ENCODE measurements at places on chromosomes 12 and 14.

DNA sequence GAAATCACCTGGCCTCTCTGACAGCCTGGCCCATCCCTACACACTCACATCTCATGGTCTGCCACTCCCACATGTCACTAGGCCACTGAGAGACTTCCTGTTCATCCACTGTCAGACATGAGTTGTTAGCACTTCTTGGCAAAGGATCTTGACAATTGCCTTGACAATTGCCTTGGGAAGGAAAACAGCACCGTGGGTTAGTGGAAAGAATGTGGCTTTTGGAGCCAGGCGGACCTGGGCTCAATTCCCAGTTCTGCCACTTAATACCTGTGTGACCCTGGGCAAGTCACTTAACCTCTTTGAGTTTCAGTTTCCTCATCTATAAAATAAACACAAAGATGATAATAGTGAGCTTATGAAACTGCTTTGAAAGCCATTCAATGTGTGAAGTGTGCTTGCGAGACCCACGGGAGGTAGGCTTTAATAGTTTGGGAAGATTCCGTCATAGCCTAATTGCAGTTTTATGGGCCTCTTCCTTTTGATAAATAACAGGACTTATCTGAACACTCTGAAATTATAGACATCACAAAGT lies 250.4 kb downstream of the C12orf75 start:
- no peak for DNase-seq

- DNase-seq = no peak
Observed at GRCh38 chr12:104321949-104322348, 18.4 kb downstream of the EID3 start.

DNA sequence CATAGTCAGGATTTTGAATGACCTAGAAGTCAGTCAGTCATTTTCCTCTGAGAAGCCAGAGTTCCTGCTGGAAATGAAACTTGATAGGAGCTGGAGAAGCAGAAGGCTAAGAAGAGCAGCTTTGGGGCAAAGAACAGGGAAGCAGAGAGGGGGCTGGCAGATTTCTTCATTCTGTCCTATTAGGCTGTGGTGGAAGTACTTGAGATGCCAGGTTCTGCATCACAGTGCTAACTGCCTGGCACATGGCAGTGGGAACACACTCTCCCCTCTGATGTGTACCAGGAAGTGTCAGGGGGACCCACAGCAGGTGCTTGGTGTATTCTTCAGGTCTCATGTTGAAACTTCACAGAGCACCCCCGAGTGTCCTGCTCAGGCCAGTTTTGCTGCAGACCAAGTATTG lies 61.0 kb downstream of the SUSD6 start:
- no peak for DNase-seq

GRCh38 chr12:57429473-57430111 lies 1.3 kb downstream of the R3HDM2 start:
- DNase-seq = no peak

GRCh38 chr12:88856201-88856600 lies 275.9 kb upstream of the KITLG start:
- DNase-seq = no peak

GRCh38 chr14:85528080-85528896 lies 1.7 kb upstream of the FLRT2 start:
- DNase-seq = no peak

GRCh38 chr12:64746663-64747062 lies 12.5 kb downstream of the GNS start:
- DNase-seq = no peak

DNA sequence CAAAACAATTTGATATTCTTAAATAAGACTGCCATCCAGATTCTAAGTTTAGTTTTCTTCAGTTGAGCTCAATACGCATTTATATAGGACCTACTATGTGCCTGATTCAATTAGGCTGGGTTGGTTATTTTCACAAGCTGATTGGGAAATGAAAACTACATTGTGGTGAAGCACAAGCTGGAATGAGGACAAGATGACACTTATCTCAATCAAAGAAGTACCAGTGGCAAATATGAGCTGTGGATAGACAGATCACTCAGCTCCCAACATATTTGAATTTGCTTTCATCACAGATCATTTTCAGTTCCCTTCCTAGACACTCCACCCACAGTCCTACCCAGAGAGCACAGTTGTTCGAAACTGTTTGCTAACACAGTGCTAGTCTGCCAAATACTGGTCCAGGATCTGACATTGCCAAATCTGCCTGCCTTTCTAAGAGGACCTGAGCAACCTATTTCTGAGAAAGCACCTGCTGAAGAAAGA lies 74.7 kb downstream of the LLPH start:
- DNase-seq = no peak

GRCh38 chr12:57195611-57196371 lies 20.8 kb upstream of the NXPH4 start:
- no peak for DNase-seq

DNA sequence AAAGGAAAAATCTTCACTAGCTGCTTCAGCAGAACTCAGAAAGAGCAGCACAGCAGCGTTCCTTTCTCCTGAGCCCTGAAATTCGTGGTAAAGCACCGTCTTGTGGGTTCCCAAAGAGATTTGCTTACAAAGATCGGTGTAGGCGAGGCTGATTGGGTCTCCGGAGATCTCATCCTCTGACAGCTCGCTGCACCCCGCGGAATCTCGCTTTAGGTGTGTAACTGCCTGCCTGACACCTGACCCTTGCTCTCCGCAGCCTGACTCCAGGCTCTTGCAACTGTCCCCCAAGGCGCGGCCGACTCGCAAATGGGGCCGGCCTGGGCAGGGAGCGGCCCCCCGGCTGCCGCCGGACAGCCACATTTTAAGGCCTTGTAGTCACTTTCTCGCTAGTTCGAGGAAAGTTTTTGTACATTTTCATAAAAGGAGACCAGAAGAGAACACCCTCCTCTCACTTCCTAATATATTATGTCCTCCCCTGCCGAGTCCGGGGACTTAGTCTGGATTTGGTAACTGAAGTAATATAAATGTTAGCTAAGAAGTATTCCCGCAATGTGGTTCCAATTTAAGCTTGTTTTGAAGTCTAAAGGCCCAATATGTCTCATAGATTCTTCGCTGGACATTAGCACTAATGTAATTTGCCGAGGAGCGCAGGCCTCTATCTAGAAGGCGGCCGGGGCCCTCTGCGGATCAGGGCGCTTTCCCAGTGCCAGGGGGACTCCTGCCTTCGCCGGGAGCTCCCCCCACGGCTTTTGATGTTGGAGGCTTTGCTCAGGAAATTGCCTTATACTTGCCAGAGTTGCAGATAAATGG lies 177.3 kb upstream of the CDKN3 start:
- no peak for DNase-seq

GRCh38 chr12:63889721-63890509 lies 45.4 kb downstream of the SRGAP1 start:
- DNase-seq = no peak

DNA sequence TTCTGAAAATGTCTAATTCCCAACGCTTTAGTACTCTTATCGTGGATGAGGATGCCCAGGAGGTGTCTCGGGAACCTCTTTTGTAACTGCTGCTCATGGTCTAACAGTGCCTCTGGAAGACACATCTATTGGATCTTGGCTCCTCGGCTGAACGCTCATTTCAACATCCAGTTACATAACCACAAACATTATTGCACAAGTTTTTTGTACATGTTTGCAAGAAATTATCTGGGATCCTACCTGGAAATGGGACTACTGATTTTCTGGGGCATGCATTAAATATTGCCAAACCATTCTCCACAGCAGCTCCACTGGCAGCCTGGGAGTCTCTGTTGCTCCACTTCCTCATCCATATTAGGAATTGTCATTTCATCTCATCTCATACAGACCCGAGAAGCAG lies 117.5 kb upstream of the EVL start:
- no peak for DNase-seq

DNA sequence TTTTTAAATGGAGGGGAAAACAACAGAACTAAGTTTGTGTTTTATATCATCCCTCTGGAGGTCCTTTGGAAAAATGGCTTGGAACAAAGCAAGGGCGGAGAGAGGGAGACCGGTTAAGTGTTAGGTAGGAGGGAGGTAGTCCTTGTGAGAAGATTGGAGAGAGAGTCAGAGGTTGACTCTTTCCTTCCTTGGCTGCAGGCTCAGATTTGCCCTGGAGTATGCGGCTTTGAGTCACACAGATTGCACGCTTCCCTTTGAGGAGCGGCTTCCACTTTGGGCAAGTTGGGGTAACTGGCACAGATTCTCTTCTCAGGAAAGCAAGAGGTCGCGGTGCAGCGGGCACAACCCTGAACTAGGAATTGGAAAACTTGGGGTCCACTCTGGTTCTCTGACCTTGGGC lies 9.9 kb downstream of the SOCS2 start:
- DNase-seq = no peak

DNA sequence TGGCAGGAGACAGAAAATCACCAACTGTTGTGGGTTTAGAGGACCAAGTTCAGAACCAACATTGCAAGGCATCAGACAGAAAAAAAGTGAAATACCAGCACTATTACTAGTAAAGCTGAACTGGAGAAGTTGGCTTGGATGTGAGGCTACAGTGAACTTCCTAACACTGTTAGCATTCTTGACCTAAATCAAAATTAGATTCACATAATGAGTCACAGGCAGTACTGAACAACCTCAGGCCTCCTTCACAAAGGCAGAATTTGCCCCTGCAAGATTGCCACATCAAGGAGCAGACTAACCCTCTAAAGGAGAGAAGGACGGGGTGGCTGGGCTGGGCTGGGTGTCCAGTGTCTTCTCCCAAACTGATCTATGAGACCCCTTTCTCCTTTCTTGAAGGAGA lies 539.7 kb downstream of the SNAPC1 start:
- DNase-seq = no peak

DNA sequence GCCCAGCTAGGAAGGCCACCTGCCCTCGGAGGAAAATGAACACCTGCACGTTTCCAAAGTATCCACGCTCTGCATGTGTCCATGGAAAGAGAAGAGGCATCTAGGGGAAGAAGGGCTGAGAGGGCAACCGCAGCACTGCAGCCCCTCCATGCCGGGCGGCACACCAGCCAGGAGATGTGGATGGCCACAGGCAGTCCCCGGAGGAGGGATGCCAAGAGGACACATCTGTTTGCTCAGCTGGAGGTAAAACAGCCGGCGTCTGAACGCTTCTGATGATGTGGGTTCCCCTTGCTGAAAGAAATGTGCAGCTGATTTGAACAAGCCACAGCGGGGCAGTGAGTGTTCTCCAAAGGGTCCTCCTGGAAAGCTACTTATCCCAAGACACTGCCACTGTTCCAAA lies 34.0 kb downstream of the CHGA start:
- DNase-seq = no peak

- DNase-seq = no peak
Observed at GRCh38 chr14:96790186-96790585, 7.0 kb upstream of the VRK1 start.

GRCh38 chr12:52090291-52090690 lies 10.8 kb downstream of the SMIM41 start:
- DNase-seq = no peak

GRCh38 chr14:73170686-73171085 lies 34.4 kb downstream of the PSEN1 start:
- no peak for DNase-seq

- no peak for DNase-seq
Observed at GRCh38 chr14:24113379-24113800, 1.2 kb upstream of the DCAF11 start.

GRCh38 chr14:68788996-68789820 lies 3.7 kb downstream of the ZFP36L1 start:
- DNase-seq = peak; percentile 77

DNA sequence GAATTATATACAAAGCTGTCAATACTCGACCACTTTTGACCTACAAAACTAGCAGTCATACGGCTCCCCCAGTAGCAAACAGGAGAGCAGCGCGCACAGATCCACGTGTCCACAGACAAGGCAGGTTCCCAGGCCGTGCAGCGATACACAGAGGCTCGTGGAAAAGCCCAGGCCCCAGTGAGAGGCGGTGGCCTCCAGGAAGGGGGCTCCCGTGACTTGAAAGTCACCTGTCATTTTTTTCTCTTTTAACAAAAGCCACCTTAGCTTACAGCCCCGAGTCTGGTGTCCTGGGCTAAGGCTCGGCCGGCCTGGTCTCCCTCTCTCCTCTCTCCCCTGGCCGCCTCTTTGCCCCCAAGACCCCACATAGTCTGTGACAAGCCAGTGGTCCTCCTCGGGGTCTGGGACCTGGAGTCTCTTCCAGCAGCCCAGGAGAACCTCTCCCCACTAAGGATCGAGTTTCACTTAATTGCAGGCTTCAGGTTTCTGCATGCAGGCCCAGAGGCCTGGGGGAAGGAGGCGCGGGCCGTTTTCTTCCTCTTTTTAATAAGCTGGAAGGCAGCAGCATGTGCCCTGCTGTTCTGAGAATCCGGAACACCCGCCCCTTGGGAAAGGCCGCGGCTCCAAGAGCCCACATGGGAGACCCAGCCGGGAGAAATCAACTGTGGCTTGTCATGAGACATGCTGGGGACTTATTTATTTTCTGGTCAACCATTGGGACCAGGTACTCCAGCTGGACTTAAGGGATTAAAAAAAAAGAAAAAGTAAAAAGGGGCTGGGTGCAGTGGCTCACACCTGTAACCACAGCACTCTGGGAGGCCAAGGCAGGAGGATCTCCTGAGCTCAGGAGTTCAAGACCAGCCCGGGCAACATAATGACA lies 15.9 kb downstream of the NCOR2 start:
- DNase-seq = no peak

- DNase-seq = no peak
Observed at GRCh38 chr14:105258846-105259245, 10.5 kb downstream of the BTBD6 start.

DNA sequence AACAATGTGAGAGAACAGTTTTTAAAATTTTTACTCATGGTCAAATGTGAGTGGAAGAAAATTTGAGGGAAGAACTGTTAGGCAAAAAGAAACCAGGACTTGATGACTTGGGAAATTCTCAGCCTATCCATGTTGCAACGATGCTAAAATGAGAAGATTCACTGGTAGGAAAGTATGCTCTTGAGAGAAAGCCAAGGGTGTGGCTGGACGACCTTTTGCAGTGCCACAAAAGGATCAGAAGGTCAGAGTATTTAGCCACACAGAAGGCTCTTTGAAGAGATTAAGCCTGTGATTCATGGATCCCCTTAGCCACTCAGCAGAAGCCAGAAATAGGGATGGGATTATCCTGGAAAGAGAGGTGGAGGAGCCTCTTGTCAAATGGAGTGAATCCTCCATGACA lies 336.8 kb downstream of the LRIG3 start:
- DNase-seq = no peak

- no peak for DNase-seq
Observed at GRCh38 chr14:76997257-76997970, 31.1 kb downstream of the IRF2BPL start.

GRCh38 chr12:53964315-53964713 lies 8.6 kb upstream of the HOXC11 start:
- DNase-seq = no peak

GRCh38 chr14:96145116-96145864 lies 59.3 kb upstream of the BDKRB2 start:
- DNase-seq = no peak

DNA sequence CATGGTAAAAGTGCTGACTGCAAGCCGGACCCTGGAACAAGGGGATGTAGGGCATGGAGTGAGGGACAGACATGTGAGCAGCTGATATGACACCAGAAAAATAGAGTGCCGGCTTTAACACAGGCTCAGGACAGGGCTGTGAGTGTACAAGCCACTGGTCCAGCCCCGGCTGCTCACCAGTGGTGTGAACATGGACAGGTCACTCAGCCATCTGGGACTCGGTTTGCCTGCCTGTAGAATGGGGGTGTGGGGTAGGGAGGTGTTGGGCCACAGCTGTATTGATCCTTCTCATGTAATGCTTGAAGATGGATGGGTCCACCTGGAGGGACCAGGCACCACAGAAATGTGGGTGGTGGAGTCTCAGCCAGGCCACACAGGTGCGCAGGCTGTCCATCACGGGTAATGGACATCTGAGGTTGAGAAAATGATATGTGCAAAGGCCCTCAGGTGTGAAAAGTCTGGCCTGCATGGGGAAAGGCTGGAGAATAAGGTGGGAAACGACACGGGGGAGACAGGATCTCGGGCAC lies 10.6 kb upstream of the KRT74 start:
- DNase-seq = no peak

- DNase-seq = no peak
Observed at GRCh38 chr14:43172899-43173548, 1334.1 kb downstream of the FSCB start.
